ENCODE measurements at places on chromosomes 1 and 21. TPM values are rescaled to one million over a fixed set of nuclear protein-coding genes. Genes with fewer than 3 reads are reported as not detected.

The OR6N1 gene
- total RNA-seq, result not detected

- DNase-seq, result no peak
These were observed 84.7 kb downstream of the PKN2 start for GRCh38 chr1:88768816-88769215.

The LIPI gene
- not detected for total RNA-seq

DNA sequence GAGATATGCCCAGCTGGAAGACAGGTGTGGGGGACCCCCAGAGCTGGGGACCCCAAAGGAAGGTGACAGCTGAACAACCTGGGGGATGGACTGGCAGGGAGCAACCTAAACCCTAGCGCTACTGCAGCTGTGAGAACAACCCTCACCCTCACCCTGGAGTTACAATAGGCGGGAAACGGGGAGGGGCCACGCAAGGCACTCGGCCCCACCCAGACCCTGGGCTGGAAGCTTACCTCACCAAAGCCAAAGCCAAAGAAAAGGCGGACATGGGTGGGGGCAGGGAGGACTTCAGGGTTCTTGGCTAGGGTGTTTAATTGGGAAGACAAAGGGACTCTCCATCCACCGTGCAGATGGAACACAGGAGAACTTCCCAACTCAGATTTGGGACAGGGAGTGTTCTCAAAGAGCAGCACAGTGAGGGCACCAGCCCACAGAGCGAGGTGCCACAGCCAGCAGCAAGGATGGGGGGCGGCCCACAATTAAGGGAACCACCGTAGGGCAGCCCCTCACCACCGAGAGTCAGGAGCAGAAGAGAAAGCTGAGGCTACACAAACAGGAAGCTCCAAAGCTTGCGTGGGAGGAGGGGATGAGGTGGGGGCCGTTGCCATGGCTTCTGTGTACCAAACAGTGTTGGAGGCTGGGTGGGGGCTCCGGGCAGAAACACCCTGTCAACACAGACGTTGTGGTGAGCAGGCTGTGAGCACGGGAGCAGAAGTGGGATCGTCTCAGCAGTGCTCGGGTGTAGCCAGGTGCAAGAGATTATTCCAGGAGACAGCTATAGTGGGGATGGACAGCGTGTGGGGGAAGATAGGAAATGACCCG is 1.9 kb downstream of the TAGLN2 start:
- no peak for DNase-seq

GRCh38 chr1:245356891-245357585 is 202.3 kb downstream of the KIF26B start:
- no peak for DNase-seq

GRCh38 chr1:112513112-112513870 is 4.5 kb downstream of the WNT2B start:
- DNase-seq, result no peak

DNA sequence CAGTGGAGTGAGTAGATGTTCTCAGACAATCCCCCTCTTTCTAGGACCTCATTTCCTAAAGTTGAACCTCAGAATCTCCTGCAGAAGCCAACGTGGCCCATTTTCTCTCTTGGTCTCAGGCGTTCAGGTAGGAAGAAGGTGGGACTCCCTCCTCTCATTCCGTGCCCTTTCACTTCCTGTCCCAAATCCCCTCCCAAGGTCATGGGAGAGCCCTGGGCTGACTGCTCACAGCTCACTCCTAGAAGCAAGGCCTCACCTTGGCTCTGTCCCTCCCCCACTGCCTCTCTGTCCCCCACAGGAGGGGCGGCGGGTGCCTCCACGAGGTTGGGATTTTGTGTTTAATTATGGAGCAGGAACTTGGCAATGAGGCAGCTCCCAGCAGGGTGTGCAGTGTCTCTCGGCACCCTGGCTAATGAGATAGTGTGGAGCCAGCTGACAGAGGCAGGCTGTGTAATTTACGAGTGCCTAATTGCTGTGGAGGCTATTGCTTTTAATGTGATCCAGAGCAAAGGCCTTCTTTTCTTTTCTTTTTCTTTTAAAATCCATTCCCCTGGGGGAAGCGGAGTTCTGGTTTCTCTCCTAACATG is 9.1 kb upstream of the CDK18 start:
- DNase-seq, result no peak

DNA sequence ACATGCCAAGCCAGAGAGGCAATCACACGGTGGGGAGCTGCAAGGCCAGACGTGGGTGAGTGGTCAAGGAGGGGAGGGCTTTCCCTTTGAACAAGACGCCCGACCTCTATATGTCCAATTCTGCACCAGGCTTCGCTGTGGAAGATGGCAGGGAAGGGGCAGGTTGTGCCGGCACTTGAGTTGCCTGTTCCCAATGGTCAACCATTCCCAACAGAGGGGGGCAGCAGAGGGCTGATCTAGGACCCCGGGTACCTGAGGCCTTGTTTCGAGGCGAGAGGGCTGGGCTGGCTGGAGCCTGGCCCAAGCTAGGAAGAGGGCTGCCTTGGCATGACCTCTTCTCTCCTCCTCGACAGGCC is 64.9 kb downstream of the TMEM53 start:
- no peak for DNase-seq

The ZC3H11A gene
- total RNA-seq, result 137 TPM

- no peak for DNase-seq
These were observed 613.5 kb downstream of the LMO4 start for GRCh38 chr1:87942165-87942564.

- DNase-seq, result no peak
These were observed 150.0 kb downstream of the TPR start for GRCh38 chr1:186225096-186225495.

GRCh38 chr21:25561668-25562641 is 45.3 kb downstream of the MRPL39 start:
- DNase-seq, result no peak

DNA sequence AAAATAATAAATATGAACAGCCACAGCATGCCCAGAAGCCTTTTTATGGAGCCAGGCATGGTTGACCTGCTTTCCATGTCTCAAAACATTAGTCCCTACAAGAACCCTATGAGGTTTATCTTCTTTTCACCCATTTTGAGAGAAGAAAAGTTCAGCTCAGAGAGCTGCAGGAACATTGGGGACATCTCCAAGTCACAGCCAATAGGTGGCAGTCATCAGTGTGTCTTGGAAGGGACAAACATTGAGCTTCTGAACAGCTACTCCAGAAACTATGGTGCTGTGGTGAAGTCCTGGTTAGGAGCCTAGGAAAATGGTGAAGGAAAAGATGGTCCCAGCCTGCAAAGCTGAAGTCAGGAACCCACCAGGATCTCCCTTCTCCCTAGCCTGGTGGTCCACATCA is 73.6 kb downstream of the JMJD4 start:
- no peak for DNase-seq

The LRRC47 gene
- 17.8 TPM for total RNA-seq

DNA sequence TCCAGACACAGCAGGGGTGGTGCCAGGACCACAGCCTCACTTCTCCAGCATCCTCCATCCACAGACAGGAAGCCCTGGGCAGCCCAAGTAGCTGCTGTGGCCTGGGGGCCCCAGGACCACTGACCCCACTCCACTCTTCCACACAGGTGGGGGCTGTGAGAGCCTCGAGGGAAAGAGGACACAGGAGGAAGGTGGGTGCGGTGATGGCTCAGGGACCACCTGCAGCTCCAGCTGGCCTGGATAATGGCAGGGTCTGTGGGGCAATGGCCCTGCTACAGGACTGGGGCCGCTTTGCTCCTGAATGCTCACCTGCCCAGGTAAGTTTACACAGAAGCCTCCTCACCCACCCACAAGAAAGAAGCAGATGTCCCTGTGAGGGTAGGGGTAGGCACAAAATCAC is 18.3 kb upstream of the PRSS38 start:
- no peak for DNase-seq

- no peak for DNase-seq
These were observed 1.5 kb downstream of the CDC7 start for GRCh38 chr1:91501971-91502671.

The NBPF12 gene
- total RNA-seq, result 17.6 TPM

DNA sequence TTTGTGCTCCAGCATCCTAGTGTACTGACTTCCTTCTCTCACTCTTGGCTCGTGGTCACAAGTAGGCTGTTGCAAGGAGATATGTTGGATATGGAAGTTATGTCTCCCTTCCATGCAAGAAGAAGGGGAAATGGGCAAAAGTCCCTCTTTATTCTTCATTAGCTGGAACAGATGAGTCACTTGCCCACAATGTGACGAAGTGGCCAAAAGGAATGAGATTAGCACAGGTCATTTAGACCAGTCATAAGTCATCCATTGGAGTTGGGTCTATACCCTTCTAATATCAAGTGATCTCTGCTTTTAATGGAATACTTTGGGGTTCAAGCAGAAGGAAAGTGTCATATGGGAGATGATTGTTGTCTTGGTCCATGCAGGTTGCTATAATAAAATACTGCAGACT is 91.2 kb upstream of the NGF start:
- DNase-seq, result no peak

DNA sequence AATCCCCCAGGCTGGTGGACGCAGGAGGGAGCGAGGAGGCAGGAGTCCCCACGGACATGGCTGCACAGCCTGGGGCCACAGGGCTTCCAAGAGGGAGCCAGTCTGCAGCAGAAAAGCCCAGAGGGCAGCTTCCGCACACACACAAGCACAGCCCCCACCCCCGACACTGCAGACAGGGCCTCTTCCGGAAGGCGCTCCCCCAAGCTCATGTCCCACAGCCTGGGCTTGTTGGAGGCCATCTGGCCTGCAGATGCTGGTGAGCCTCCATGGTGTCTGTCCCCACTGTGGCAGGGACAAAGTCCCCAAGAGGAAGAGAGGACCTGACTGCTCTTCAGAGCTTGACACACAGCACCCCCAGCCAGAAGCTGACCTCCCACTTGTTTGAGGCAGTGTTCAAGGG is 13.4 kb upstream of the KIAA1614 start:
- DNase-seq, result no peak

Measured in urinary bladder (tissue), 4 donors.